BE2C (cell line): ENCODE measurements at places on chromosomes 12 and 14.
A peak's percentile ranks its signal among the peaks of the same experiment; 100 is the strongest.

DNA sequence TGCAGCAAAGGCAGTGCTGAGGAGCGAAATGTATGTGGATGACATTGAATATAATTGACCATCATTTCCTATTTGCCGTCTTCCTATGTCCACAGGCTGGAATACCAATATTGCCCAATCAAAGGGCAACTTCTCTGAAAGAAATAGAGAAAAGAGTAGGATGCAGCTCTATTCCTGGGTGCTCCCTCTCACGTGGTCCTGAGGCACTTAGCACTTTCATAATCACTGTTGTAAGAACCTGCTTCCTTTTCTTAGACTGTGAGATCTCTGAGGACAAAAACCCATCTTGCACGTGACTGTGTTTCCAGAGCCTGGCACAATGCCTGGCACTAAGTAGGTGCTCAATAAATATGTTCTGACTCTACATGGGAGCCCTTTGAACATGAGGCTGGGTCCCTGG lies 122.7 kb upstream of the CPM start:
- DNase-seq: no peak

- no peak for DNase-seq
These were observed 4.1 kb downstream of the DGLUCY start for GRCh38 chr14:91117960-91118359.

DNA sequence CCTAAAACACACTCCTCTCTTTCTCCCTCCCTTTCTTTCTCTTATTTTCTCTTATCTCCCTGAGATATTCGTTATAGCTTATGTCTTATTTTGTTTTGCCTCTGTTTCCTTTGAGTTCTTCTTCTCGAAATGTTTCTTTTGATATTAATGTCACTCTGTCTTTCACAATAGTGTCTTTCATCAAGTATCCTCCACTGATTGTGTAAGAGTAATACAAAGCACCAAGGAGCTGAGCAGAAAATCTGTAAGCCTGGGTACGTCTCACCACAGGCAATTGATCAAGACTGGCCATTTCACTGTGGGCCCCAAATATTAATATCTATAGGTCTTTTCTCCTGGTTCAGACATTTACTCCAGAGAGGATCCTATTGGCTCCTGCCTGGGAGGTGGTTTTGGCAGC lies 4.8 kb upstream of the LYZ start:
- DNase-seq: no peak

DNA sequence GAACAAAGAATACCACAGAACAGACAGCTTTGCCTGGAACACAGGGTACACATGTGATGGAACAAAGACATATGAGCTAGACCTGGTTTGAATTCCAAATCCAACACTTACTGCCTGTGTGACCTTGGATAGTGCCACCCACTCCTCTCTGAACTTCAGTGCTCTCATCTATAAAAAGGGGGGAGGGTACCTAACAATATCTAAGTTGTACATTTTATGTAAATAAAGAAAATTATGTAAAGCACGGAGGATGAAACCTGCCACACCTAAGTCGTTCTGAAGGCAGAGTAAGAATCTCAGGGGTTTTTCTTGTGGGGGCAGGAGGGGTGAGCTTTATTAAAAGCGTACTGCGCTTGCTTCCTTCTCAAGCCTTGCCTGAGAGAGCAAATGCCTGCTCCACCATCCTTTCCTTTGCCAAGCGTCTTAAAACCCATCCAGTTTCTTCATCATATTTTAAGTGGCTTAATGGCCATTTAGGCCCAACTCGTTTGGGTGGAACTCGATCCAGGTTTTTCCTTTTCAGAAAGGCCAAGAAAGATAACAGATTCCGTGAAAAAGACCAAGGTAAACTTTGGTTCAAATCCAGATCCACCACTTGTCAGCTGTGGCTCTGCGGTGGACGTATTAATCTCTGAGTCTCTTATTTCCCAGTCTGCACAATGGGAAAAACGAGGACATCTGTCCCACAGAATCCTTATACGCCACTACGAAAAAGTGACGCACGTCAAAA lies 946 bp downstream of the DDX24 start:
- no peak for DNase-seq

DNA sequence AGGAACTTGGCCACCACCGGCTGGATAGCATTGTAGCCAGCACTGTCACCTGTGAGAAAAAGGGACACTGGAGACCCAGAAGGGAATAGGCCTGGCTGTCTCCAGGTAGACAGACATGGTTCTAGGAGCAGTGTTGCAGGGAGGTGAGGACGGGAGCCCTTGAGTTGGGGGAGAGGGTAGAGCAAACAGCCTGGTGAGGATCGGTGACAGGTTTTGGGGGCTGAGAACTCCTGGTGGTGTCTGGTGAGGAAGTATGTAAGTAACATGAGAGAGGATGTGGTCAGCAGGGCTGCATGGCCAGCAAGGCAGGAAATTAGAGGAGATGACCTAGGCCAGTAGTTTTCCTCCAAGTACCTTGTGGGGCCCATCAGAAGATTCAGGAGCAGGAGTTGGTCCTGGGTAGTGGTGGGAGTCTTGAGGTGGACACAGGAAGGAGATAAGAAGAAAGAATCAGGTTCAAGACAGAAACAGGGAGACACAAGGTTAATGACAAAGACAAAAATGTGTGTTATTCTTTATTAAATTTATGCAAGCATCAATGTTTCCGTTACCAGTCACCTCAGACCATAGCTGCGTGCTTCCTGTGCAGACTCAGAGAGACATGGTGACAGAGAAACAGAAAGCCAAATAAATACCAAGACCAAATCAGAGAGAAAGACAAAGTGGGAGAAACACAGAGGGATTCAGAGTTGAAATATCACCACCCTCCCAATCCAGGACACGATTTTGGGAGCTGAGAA lies at the start of gene ARHGAP9:
ARHGAP9 (minus strand) TSS at position 491 of the 740 bp plus-strand sequence; CDS start at position 31, 460 bp downstream.
- DNase-seq: no peak

DNA sequence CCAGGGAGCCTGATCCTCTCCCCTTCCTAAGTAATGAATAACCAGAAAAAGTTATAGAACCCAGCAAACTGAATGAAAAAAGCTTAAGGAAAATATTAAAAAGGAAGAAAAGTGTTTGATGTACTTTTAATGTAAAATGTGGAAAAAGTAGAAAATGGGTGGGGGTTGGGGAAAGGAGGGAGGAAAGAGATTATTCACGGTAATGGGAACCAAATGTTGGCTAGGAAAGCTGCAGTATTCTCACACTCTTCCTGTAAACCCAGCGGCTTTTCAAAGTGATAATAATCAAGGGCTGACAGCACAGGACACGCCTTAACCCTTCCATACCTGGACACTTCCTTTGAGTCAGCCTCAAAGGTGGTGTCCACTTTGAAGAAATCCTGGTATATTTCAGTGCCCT lies 139.2 kb downstream of the TGFB3 start:
- no peak for DNase-seq

DNA sequence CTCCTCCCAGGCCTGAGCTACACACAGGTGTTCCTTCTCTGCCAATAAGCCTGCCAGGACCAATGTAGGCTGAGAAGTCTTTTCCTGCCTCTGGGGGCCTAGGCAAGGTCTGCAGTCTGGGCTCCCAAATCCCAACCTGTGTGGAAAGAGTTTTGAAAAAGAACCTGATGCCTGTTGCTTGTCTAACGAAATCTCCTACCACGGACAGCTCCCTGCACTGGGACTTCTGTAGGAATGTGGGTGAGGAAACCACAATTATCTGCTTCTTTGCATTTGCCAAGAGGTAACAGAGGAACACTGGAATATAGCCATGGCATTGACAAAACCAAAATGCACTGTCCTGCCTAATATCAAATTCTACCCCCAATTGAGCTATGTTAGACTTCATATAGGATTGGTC lies 877.0 kb upstream of the TMEM132C start:
- no peak for DNase-seq

GRCh38 chr12:50102646-50103309 lies 1.0 kb upstream of the GPD1 start:
- no peak for DNase-seq

DNA sequence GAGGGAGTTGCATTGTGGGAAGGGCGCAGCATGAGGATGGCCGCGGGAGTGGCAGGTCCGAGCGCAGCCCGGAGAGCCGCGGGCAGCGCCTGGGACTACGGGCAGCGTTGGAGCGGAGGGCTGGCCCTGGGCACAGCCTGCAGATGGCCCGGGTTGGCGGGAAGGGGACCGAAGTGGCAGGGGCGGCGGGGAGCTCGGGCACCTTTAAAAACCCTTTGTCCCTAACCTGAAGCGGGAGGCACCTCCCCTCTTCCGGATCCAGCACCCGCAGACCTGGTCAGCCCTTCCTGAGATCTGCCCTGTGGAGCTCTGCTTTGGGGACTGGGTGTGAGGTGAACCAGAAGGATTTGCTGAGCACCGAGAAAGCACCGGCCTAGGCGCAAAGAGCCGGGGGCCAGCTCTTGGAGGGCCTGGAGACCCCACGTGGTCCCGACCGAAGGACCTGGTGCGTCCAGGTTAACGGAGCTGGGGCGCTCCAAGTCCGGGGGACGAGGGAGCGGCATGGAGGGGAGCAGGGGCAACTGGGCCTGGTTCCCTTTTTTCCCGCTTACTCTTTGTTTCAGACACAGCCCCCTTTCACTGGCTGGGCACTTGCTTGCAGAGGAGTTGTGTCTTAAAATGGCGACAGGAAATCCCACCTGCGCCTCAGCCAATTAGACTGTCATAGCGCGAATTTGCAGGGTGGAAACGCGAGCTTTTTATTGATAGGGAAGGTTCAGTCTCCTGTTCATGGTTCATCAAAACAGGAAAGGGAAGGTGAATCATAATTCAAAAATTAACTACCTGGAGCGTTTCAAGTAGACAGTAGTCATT lies 792 bp upstream of the SLC38A1 start:
- no peak for DNase-seq

GRCh38 chr12:69836015-69836414 lies 11.0 kb downstream of the MYRFL start:
- DNase-seq: no peak

GRCh38 chr12:3187846-3188770 lies 110.9 kb downstream of the TSPAN9 start:
- no peak for DNase-seq

DNA sequence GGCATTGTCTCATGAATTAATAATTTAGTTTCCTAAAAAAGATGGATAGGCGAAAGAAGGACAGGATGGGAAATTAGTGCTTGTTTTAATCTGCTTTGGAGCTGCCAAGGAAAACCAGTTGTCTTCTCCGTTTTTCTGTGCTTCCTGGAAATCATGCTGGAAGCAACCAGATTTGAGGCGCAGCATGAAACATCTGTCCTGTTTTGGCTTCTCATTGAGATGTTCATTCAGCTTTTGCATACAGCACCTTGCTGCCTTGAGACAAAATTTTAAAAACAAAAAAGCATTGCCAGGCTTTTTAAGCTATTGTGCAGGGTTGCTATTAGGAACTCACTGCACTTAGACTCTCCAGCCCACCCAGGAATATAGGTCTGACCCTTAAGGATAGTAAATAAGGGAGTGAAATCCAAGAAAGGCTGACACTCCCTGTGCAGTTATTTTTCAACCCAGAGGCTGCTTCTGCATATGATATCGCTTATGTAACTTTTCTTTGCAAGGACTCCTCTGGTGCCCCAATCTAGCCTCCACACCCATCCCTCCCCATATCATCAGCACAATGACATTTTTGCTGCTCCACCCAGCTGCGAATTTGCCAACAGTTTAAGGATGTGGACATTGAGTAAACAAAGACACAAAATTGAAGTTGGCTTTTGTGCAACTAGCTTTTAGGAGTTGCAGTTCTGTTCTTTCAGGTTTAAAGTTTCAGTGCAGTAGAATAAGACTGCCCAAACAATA lies 46.9 kb upstream of the MDM1 start:
- no peak for DNase-seq

DNA sequence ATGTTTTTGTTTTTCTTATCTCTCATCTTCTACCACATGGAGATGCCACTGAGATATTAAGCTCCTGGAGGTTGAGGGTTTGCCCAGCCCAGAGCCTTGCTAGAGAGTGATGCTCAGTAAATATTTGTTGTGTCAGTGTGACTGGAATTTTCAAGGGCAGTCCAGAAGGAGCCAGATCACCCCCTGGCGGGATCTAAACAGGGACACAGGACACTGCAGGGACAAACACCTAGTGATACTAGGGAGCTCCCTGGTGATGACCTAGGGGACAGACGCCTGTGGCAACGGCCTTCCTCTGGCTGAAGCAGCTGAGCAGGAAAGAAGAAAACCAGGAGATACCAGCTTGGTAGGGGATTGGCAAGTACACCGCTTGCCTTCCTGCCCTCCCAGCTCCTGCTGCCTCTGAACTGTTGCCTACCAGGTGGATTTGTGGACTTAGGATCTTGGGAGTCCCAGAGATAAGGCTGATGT lies 714.4 kb upstream of the TBX3 start:
- peak; percentile 61 for DNase-seq

DNA sequence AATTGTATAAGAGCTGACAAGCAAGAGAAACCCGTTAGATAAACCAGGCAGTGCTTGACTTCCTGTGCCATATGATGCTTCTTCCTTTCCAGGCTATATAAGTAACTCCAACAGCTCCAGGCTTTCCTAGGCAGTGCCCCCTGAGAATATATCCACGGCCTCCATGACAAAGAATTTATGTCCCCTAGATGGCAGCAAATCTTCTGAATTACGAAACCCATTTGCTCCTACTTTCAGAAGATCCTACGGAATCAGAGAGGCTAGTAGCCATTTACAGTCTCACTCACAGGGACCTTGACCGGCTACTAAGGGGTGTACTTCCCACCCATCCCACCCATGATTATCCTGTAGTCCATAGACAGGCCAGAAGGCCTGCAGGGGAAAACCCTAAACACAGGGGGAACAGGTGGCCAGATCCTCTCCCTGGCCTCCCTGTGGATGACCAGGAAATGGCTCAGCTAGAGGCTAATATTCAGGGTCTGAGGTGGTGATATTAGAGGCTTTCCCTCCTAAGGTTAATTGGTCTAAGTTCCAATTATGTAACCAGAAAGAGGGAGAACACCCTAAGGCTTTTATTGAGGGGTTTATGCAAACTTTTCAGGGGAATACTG lies 77.2 kb upstream of the DCD start:
- no peak for DNase-seq

GRCh38 chr12:112738531-112738930 lies 53.0 kb upstream of the RPH3A start:
- no peak for DNase-seq

- no peak for DNase-seq
These were observed 105.3 kb upstream of the FOXG1 start for GRCh38 chr14:28661171-28661772.

- no peak for DNase-seq
These were observed 26.7 kb downstream of the CLECL1 start for GRCh38 chr12:9706086-9706685.

DNA sequence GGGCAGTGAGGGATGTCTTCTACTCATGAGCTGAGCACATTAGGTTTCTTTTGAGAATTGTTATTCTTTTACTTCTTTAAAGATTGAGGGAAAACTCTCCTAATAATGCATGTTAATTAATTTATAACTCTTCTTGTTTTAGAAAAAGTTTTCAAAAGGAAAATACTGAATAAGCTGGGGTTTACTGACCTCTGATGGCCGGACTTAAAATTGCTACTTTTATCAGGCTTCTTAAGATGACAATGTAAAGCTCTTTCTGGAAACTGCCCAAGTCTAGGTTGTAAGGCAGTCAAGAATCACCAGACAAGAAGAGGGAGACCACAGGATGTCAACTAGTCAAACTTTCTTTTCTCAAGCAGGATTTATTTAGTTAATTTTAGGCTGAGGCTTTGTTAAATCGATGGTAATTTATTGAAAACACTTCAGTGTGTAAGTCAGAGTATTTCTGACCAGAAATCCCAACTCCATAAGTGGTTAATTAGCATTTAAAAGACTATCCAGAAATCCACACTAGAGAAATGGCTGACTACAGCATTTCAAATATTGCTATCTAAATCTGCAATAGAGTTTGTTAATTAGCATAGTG lies 82.1 kb downstream of the AVPR1A start:
- no peak for DNase-seq

GRCh38 chr12:86194721-86195120 lies 61.5 kb downstream of the MGAT4C start:
- DNase-seq: no peak

GRCh38 chr12:59459966-59460660 lies 135.7 kb upstream of the SLC16A7 start:
- no peak for DNase-seq
